ENCODE measurements at places on chromosomes 2 and 18.

DNA sequence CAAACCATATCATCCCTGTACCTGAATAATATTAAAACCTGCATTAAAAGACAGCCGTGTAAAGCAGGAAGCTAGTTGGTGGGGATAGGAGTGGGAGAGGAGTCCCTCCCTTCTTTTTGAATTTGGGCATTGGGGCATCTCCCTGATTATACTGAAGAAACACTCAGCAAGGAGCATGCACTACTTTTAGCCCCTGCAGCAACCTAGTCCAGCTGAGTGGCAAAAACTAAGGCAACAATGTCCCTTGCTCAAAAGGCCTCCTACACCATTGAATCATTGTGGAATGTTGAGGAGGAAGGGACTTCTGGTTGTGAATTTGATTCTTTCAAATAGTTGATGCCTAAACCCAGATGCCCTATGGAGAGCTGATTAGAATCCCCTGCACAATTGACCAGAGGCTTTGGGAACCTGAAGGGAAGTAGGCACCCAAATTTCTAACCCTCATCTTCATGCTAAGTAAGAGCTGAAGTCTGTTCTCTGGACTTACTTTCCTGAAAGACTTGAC is 111.7 kb downstream of the DDX1 start:
- no peak for DNase-seq

GRCh38 chr2:184799379-184799778 is 201.1 kb downstream of the ZNF804A start:
- no peak for DNase-seq

DNA sequence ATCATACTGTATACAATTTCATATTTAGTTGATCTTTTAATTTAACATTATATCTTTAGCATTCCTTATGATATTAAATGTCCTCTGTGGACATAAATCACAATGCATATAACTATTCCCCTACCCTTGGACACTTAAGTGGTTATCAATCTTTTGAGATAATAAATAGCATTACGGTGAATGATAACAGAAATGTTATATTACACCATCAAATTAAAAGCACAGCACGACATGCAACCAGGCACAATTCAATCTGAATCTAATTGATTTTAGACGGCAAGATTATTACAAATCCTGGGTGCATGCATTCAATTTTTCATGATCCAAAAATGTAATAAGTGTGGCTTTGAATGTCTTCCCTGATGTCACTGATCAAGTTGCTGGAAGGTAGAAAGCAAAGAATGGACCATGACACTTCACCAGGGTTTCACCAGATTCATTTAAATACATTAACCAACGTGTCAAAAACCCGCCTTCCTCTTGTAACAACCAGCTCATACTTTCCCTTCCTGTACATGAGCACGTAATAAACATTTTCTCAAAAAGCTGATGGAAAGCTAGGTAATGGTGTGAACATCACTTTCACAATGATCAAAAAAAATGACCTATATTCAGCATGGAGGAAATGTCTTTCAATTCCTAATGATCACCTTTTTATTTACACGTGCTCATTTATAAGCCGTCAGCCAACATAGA is 513.7 kb upstream of the ID2 start:
- no peak for DNase-seq

DNA sequence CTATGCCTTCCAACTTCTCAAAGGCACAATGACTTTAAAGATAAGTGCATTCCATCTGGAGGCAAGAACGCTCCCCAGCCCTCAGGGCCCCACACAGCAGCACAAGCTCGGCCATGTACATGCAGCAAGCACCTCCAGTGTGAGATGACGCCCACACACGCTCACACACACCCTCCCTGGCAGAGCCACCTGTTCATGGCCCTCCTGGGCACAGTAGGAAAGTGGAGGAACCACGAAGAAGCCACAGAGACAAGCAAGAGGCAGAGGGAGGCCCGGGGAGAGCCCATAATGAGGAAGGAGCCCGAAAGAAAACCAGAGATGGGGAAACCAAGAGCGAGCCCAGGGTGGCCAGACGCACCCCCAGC is 21.7 kb downstream of the BIN1 start:
- DNase-seq = no peak
